ENCODE measurements at places on chromosomes 6 and 20.
A peak's percentile ranks its signal among the peaks of the same experiment; 100 is the strongest.

- no peak for DNase-seq
Observed at GRCh38 chr20:43345676-43346075, 112.0 kb upstream of the SRSF6 start.

- DNase-seq: no peak
Observed at GRCh38 chr20:29300579-29301551, 1956.6 kb upstream of the DEFB115 start.

GRCh38 chr6:165439928-165440554 is 130.6 kb upstream of the C6orf118 start:
- DNase-seq: no peak

- DNase-seq: no peak
Observed at GRCh38 chr6:144171406-144171805, 21.1 kb downstream of the STX11 start.

- no peak for DNase-seq
Observed at GRCh38 chr6:161029195-161029809, 37.7 kb downstream of the MAP3K4 start.

DNA sequence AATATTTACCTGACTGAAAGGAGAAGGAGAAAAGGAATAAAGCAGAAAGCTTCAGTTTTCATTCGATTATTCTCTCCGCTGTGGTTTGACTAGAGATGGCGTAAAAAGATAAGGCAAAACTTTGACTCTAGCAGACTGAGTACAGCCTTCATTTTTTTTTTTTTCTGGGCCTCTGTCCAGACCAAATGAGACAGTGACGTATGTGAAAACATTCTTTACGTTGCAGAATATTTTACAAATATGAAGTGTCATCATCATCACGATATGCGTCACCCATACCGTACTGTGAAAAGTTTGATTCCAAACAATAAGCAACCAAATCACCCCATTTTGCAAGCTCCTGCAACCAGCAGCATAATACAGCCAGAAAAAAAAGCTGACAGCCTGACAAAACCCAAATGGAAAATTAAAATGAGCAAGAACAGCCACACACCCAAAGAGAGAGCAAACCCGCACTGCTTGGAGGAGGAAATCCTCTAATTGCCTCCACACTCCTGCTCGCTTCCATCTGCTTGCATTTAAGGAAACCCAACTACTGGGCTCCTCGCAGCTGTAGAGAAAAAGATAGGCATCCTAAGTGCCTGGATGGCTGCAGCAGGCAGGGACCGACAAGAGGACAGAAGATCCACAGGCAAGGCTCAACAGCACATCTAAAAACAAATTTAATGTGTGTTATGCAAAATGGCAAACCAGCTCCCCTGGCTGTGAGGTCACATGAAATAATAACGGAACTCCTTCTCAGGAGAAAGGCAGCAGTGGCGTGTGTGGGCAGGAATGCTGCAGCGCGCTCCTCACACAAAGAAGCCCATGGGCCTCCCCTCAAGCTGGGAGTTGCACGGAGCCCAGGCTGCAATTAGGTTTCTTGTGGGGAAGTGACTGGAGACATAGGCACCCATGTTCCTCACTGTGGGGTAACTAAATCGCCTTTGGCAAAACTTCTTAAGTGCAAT is 113.1 kb downstream of the FYN start:
- DNase-seq: peak; percentile 41

DNA sequence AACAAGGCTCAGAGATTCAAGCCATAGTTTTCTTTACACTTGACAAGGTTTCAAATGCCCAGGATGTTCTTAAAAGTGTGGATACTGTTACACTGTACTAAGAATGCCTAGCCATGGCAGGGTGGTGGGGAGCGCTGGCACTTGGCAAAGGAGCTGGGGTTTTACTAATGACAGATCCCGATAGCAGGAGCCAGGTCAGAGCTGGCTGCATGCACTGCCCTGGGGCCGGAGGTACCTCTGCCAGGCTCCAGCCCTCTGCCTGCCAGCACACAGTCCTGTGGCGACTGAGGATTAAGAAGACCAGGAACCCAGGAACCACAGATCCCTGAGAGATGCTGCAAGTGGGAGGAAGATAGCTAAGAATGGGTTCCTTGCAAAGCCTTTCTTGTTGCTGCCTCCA is 260.3 kb downstream of the ALDH8A1 start:
- no peak for DNase-seq

DNA sequence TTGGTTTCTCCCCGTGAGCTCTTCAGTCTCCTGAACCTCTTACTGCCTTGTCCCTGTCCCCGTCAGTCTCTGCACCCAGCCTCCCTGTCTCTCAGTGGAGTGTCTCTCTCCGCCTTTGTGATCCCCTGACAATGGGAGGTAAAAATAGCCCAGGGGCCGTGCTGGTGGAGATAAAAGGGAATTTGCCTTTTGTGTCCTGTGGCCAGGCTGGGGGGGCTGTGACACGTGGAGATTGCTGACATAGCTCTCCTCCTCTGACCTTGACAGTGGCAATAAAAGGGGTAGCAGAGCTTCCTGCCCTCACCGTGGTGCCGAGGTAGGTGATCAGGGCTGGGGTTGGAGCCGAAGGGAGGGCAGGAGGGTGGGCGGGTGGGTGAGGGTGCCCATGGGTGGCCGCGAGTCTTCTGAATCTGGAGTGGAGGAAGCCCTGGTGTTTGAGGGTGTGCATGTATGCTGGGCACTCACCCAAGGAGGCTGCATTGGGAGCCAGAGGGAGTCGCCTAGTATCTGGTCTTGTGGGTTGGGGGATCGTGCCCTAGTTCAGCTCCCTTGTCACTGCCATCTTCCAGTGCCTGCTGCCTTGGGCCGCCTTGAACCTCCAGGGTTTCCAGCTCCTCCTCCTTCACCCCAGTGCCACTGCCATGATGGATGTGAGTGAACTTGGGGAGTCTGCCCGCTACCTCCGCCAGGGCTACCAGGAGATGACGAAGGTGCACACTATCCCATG is 21.9 kb downstream of the MYH7B start:
- no peak for DNase-seq

DNA sequence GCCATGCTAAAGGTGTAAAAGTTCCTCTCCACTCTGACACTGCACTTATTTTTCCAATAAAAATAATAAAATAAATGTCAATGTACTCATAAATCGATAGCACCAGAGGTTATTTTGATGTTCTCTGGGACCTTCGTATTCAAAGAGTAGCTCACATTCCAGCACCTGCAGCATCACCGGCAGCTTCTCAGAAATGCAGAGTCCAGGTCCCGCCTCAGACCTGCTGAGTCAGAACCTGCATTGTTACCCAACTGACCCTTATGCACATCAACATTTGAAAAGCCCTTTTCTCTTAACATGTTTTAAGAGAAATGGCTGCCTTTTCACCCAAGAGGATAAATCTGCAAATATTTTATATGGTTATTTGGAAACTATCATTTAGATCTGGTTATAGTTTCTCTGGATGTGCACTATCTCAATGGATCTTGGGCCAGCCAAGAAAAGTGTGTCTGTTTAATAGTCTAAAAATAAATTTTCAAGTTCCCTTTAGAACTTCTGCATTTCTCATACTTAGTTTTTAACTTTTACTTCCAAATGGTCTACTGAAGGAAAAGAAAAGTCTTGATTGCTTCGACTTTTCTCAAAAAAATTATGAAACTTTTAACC is 216.2 kb upstream of the PRDM1 start:
- no peak for DNase-seq

DNA sequence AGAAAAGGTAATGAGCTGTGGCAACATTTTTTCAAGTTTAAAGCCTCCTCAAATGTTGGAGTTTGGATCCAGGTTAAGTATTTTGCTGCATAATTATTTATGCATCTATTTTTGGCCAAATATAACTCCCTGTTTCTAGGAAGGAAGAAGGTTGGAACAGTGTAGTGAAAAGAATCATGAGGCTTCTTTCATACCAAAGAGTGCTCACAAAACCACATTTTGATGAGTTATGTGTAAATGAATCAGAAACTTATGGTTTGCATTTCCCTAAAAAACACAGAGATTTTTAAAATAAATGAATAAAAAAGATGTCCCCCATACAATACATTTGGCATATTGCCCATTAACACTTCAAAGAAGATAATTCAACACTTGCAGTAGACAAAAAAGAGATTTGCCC is 246.9 kb upstream of the PRDM1 start:
- no peak for DNase-seq

- DNase-seq: no peak
Observed at GRCh38 chr6:137291441-137291840, 72.3 kb upstream of the IFNGR1 start.
